A172 (cell line): ENCODE measurements at places on chromosomes 2 and 18. TPM values are rescaled to one million over a fixed set of nuclear protein-coding genes. Genes with fewer than 3 reads are reported as not detected.

The EDAR gene
- not detected in 2 replicates for total RNA-seq

The ASXL3 gene
- not detected in 2 replicates for total RNA-seq

GRCh38 chr2:112317303-112318158, 42.1 kb downstream of the ZC3H6 start:
- DNase-seq = no peak

DNA sequence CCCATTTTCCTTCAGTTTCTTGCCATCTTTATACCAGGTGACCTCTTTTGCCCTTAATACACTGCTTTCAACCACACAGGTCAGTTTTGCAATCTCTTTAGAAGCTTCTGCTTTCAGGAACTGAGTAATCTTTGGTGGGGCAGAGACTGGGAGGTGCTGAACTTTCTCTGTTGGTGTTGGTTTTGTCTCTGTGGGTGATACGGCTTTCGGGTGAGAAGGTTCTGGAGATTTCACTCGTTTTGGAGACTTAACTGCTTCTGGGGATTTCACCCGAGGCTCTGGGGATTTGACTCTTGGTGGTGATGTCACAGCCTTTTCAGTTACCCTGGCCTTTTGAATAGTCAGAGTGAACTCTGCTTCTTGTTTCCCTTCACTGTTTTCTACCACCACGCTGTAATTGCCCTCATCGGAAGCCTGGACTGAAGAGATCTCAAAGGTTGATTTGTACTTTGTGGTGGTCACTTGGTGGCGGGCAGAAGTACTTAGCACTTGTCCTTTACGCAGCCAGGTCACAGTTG, 50.4 kb downstream of the PLEKHA3 start:
- DNase-seq = no peak
